ENCODE measurements at places on chromosomes 12 and 14. TPM values are rescaled to one million over a fixed set of nuclear protein-coding genes. Genes with fewer than 3 reads are reported as not detected.

Gene IQSEC3
- total RNA-seq = under 0.01 TPM

Gene IAPP
- total RNA-seq = not detected

Gene NGB
- total RNA-seq = not detected

Gene SIX4
- 7.5 TPM for total RNA-seq

Gene CLEC2B
- 15.3 TPM for total RNA-seq

Gene ACADS
- 12.7 TPM for total RNA-seq

Gene A2ML1
- total RNA-seq = not detected

Gene LACRT
- total RNA-seq = not detected

Gene NUAK1
- total RNA-seq = 5.5 TPM

Gene NTF3
- not detected for total RNA-seq

Gene LPAR5
- 0.40 TPM for total RNA-seq

Gene MIP
- total RNA-seq = not detected

Gene PSMC6
- 69.5 TPM for total RNA-seq

Gene HECTD4
- 13.6 TPM for total RNA-seq

Gene MUCL1
- not detected for total RNA-seq

Gene SLC35E3
- total RNA-seq = 3.0 TPM

Gene GALNT16
- 0.08 TPM for total RNA-seq

Gene NOS1
- total RNA-seq = not detected

Gene ACVR1B
- 11.9 TPM for total RNA-seq

Gene GNPNAT1
- 12.8 TPM for total RNA-seq

Gene PTPRB
- 0.98 TPM for total RNA-seq

Gene TCL1B
- not detected for total RNA-seq

Gene DPPA3
- total RNA-seq = not detected

Gene PRPH
- total RNA-seq = 1.0 TPM

Gene CEP290
- total RNA-seq = 22.8 TPM

Gene CCDC38
- not detected for total RNA-seq

Gene CCDC196
- total RNA-seq = not detected

Gene ABCC9
- 0.13 TPM for total RNA-seq

Gene GLT8D2
- 2.2 TPM for total RNA-seq

All from A375 (cell line).